Epithelial cell of esophagus (primary cell): ENCODE measurements at places on chromosomes 4 and X.
A peak's percentile ranks its signal among the peaks of the same experiment; 100 is the strongest.

DNA sequence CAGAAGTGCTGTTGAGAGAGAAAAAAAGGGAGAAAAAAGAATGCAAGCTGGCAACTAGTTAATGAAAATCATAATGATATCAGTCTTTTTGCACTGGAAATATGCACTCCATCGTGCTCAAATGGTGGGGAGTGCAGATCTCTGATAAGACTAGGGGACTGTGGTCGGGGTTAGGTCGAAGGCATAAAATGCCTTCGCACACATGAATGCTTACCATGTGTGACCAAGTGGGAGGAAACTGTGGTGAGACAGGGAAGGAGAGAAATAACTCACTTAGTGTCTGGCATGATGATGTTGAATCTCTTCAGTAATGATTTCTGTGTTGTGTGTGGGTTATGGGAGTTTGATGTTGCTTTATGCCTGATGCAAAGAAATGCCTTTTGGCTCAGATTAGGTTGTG is 358.9 kb downstream of the FBXO8 start:
- DNase-seq = no peak

DNA sequence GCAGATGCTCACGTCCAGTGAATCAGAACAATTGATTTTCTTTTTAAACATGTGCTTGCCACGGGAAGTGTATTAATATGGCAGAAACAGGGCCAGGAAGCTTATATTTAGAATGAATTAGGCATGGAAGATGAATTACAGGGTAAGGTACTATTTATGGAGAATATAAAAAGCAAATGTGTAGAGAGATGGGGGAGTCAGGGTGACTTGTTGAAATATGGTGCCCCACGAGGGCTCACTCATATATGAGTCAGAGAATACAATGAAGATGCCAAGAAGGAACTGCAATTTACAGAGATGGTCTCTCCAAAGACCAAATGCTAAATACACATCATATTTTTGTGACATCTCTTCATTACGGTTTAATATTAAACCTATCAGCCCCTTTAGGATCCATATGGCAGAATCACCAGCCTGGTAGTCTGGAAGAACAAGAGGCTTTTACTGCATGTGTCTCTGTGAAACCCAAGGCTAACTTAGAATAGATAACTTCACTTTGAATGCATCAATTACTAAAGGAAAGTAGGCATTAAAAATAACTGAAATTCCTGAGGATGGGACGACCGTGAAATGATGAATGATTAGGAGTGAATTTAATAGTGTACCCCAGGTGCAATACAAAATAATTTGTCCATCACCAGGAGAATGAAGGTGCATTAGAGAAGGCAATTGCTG is 385.3 kb downstream of the ARHGAP24 start:
- peak; percentile 31 for DNase-seq

GRCh38 chr4:160810424-160810823 is 1353.4 kb downstream of the FSTL5 start:
- DNase-seq = no peak

DNA sequence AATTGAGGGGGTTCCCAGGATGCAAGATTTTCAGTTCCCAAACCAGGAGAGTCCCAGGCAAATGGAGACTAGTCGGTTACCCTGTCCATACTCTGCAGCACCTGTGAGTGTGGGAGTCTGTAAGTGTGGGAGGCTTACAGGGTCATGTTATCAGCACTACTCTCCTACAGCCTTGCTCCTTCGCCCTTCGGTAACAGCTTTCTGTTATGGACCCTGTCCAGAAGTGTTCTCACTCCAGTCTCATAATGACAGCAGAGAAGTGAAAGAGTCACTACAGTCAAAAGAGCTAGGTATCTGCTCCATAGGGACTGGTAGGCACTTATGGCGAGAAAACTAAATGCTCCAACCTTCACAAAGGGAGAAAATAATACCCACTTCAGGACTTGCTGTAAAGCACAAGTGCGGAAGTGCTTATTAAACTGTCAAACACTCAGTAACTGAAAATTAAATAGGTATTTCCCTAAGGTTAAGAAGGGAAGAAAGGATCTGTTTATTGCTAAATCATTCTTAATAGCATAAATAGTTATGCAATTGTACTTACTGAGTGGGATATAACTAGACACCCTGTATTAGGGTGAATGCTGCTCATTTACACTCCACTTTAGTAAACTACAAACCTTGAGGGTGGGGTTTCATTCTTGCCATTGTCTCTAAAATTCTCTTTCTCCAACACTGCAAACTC is 2.7 kb upstream of the ADH7 start:
- DNase-seq = no peak

GRCh38 chrX:19660604-19661255 is 145.4 kb upstream of the MAP3K15 start:
- DNase-seq = no peak

- DNase-seq = no peak
Measured at GRCh38 chr4:117515921-117516320, 430.5 kb upstream of the TRAM1L1 start.

DNA sequence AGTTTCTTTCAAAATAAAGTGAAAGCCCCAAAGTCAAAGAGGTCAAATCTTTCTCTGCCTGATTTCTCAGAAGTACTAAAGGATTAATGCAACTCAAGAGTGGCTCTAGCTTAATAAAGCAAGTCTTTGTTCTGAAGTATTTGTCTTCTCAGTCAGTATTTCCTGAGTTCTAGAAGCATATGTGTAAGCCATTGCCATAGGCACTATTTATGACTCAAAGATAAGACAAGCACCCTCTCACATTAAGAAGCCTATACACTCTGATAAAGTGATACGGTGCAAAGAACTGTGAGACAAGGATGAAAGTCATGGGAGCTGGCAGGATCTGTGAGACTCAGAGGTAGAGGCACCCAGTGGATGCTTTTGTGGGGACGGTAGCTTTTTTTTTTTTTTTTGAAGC is 60.9 kb downstream of the AASDH start:
- peak; percentile 57 for DNase-seq

GRCh38 chr4:181416966-181417365 is 826.2 kb upstream of the TENM3 start:
- no peak for DNase-seq
